ENCODE measurements at places on chromosomes 3 and 15.

DNA sequence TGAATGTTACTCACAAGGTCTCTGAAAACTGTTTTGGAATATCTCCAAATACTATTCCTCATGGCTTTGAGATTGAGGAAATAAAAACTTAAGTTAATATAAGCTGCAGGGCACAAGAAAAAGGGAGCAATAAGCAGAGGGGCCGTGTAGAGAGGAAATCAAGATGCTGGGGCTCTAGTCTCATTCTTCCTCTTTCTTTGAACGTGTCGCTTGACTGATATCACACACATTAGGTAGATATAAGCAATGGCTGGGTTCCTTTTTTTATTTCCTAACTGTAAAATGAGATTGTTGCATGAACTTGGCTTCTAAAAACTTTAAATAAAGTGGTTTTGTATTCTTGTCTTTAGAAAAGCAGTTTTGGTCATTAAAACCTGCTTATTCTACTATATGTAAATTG, 326.7 kb upstream of the ROPN1 start:
- no peak for DNase-seq

DNA sequence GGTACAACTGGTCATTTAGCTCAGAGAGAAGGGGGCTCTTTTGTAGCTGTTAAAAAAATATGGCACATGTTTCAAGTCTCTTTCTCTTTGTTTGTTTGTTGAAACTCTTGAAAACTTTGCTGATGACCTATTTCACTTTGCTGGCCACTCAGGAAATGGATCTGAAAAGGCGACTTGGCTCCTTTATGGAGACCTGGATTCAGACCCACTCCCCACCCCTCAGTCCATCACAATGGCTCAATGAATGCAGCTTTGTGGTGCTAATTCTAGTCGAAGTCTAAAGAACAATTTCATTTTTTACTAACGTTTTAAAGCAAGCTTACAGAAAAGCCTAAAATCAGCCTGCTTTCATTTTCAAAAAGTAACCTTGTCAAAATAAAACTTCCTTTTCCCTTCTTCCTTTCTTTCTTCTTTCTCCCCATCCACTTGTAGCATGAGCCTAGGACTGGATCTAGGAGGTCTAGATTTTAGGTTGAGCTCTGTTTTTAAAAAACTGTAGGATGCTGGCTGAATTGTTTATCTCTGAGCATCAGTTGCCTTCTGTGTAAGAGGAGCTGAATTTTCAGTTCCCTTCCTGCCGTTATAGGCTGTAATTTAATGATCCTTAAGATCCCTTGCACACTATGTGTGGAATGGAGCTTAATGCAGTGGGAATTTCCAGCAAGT, 165.5 kb upstream of the FEZF2 start:
- no peak for DNase-seq

GRCh38 chr3:160931474-160931873, 173.7 kb downstream of the B3GALNT1 start:
- DNase-seq = no peak

GRCh38 chr15:25767356-25768151, 95.6 kb downstream of the ATP10A start:
- DNase-seq = no peak

DNA sequence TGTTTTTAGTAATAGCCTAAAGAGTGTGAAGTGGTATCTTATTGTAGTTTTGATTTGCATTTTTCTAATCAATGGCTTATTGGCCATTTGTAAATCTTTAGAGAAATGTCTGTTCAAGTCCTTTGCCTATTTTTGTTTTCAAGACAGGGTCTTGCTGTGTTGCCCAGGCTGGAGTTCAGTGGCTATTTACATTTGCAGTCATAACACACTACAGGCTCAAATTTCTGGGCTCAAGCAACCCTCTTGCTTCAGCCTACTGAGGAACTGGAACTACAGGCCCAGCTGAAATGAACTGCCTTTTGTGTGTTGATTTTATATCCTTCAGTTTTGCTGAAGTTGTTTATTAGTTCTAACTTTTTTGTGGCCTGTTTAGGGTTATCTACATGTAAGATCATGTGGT, 27.9 kb downstream of the BSN start:
- no peak for DNase-seq

GRCh38 chr15:57019496-57020160, 101.2 kb downstream of the TCF12 start:
- no peak for DNase-seq

- no peak for DNase-seq
These were observed 370.3 kb upstream of the PLSCR5 start for GRCh38 chr3:146975476-146975875.

DNA sequence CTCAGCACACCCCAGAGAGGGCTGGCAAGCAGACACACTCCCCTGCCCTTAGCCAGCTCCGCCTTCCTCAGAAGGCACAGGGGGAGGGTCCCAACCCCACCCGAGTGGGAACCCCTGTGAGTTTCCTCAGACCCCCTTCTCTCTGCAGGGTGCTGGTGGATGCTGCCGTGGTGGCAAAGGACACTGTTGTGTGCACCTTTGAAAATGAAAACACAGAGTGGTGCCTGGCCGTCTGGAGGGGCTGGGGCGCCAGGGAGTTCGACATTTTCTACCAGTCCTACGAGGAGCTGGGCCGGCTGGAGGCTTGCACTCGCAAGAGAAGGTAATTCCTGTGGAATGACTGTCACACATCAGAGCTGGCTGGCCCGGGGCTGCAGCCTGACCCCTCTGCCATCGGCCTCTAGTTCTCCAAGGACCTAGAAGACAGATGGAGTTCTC, 149.4 kb downstream of the LRRK1 start:
- no peak for DNase-seq

DNA sequence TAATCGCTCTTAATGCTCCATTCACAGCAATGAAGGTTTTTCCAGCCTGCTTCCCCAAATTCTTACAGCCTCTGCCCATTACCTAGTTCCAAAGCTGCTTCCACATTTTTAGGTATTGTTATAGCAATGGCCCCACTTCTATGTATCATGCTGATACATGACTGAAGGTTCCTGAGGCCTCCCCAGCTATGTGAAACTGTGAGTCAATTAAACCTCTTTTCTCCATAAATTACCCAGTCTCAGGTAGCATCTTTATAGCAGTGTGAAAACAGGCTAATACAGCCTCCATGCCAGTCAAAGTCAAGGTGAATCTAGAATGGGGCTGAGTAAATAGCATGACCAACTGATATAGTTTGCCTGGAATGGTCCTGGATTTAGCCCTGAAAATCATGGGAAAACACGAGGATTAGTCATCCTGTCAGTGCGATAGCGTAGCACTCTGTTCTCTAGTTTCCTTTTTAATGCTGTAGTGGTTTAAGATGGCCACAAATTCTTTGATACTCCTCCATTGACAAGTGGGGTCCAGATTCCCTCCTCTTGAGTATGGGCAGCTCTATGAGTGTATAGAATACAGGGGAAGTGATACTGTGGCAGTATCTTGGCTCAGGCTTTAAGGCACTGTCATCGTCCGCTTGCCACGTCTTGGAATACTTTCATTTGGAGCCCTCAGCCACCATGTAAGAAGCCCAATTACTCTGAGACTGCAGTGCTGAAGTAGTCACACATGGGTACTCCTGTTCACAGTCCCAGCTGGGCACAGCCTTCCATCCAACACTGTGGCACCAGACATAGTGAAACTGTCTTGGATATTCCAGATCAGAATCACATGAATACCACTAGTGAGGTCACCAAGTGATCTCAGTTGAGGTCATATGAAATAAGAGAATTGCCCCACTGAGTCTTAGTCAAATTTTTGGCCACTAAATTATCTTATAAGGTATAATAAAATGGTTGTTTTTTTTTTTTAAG, 94.0 kb upstream of the PLCL2 start:
- DNase-seq = no peak

DNA sequence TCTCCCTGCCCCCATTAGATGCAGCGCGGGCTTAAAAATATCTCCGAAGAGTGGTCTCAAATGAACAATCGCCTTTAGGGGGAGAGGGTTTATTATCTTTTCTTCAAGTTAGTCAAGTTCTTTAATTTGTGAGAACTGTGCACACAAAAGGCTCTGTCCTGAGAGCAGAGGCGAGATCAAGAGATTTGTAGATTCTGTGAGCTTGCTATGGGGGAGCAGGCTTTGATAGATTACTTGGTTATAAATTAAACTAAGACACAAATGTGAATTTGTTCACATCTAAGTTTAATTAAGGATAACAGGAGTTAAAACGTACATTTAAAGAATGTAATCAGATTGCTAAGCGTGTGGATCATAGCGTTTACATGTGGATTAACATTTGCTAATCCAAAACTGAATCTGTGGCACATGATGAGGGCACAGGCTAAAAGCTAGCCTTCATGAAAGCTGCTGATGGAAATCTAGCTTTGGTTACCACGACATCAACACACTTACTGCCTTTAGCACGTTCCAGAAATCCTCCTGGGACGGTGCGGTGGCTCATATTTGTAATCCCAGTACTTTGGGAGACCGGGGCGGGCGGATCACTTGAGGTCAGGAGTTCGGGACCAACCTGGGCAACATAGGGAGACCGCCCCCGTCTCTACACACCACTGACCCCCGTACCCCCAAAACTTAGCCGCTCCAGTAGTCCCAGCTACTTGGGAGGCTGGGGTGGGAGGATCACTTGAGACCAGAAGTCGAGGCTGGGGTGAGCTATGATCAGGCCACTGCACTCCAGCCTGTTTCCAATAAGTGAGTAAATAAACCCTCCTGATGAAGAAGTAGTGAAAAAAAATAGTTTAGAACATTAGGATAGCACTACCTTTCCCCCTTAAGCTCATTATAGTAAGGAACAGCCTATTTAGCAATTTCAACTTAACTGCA, 1.0 kb upstream of the PRTG start:
- no peak for DNase-seq

DNA sequence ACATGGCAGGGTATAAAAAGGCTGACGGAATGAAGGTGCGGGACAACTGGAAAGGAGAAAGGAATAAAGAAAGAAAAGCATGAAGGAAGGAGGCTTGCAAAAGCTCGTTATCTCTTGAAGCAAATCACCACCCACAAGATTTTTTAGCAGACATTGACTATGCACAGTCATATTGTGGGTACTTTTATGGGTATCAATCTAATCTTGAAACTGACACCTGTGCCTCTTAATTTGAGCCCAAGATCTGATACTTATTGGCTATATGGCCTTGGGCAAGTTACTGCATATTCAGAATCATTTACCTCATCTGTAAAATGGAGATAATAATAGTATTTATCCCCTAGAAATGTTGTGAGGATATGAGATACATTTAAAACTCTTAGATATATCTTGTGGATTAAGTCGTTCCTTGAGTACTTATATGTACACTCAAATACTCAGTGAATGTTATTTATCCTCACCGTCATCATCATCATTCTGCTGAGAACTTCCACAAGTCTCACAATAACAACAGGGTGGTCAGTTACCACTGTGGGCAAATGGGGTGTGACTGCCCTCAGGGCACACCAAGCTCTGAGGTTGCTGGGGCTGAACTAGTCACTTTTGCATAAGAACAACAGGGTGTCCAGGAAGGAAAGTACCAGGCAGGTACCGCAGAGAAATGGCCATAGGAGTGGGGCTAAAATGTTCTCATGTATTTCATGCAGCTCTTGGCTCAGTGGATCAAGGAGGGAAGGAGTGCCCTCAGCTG, 266.1 kb downstream of the SLC9A9 start:
- DNase-seq = no peak

- DNase-seq = no peak
These were observed 82.1 kb downstream of the EEFSEC start for GRCh38 chr3:128235207-128235926.

DNA sequence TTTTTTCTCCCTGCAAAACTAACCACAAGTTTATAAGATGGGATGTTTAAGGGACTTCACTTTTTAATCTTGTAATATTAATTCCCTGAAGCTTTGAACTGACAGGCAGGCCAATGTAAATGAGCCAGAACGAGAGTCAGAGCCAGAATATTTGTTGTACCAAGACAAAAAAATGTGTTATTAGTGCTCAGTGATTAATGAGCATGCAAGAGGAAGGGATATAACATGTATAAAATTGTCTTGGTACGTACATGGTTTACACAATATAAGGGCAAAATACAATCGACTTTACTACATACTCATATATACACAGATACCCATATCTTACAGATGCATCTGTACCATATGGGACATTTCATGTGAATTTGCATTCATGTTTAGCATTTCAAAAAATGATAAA, 331.2 kb downstream of the MECOM start:
- no peak for DNase-seq

DNA sequence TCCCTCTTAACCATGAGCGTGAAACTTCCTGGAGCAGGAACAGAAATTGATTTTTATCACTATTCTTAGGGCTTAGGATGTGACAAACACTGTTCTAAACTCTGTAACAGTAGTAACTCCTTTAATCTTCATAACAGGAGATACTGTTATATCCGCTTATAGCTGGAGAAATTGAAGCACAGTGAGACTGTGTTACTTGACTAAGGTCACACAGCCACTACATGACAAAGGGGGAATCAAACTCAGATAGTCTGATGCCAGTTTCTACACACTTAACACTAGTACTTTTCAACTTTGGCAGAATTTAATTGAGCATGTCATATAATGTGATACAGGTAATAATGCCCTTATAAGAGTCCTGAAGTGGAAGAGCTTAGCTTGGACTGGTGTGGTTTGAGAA, 800 bp upstream of the TARS3 start:
- no peak for DNase-seq

Data from NCI-H1092 (cell line).